Anterior cingulate cortex (tissue), 58 donors: ENCODE measurements at places on chromosomes 4 and X.

DNA sequence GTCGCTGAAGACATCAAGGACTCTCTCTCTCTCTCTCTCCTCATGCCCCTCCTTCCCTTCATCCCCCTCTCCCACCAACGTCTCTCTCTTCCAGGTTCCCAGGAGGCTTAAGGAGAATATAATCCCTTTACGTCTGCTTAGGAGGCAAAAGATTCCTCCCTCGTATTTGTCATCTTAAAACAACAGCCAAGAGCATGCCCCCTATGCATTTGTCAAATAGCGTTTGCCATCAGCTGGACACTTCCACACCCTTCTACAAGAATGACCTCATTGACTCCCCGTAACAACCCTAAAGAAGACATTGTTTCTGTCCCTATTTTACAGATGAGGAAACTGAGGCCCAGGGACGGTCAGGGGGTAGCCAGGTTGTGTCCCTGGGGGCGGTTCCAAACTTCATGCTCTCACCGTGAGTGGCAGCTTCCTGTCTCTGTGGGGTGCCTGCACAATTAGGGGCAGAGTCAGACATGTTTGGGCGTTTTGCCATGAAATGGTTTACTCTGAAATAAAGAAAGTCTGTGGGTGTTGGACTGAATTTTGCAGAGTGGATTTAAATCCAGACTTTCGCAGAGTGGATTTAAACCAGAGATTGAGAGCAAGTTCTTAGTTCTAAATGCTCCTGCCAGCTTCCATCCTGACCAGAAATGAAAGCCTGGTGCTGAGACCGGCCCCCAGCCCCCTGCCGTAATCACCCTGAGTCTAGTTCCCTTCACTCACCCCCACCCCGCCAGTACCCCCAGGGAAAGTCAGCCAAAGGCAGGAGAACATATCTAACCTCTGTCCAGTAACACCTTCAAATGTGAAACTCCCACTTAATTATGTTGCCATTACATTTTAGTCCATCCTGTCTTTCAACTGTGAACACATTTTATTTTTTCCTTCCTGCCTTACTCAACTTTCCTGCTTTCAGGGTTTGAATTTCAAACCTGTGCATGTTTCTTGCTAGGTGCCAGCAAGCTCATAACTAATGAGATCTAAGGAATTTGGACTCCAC, 44.3 kb upstream of the TBL1X start:
- no peak for DNase-seq

GRCh38 chrX:67693928-67694327, 150.1 kb downstream of the AR start:
- no peak for DNase-seq

GRCh38 chrX:133771086-133771646, 214.2 kb downstream of the GPC3 start:
- no peak for DNase-seq

DNA sequence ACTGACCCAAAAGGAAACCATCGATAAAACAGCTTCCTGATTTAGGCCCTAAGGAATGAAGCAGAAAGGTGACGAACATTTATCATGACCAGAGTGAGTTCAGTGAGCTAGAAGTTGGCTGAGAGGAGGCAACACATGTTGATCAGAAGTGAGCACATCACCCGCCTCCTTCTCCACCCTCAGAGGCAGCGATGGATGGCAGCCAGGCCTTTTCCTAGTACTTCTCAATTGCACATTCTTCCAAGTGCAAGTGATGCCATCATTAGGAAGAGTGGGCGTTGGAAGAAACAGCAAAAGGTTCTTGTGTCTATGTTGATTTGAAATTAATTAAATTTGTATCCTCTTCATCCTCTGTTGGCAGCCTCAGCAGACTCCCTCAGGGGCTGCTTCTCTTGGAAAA, 51.7 kb downstream of the TMEM154 start:
- no peak for DNase-seq

DNA sequence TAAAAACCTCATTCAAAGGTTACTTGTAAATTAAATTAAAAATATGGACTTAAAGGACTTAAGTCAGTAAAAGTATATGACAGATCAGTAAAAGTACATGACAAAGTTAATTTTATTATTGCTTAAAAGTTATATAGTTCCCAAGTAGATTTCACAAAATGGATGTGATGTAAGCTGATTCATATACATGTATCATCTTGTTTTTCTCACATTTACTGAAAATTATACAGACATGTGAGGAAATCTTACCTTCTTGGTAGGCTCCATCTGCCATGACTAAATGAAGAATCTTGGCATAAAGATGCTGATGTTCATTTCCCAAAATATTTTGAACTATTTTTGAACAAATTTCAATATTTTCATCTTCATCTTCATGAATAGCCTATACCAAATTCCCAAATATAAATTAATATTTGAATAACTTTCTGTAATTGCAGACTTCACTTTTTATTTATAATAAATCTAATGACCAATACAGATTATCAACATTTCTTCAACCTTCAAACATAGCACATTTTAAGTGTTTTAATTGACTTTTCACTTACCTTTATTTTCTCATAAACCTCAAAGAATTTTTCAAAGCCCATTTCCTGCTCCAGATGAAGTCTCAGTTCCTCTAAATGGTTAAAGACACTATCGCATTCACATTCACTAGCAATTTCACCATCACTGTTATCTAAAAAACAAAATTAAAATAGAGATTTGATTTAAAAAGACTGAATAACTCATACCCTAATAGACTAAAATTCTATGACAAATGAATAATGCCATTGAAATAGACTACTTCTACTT, 129.4 kb upstream of the SH3RF1 start:
- no peak for DNase-seq

GRCh38 chr4:14241574-14241973, 614.0 kb upstream of the BOD1L1 start:
- DNase-seq = no peak

DNA sequence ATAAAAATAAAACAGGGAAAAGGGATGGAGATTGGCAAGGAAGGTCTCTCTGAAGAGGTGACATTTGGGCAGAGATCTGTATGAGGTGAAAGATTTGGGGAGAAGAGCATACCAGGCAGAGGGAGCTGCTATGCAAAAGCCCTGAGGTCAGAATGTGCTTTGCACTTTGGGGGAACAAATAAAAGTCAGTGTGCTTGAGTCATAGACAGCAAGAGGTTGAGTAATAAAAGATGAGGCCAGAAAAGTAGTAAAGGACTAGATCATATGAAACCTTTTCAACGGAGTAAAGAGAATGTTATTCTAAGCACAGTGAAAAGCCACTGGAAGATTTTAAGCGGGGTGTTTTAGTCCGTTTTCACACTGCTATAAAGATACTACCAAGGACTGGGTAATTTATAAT, 76.5 kb upstream of the TEX13A start:
- DNase-seq = no peak

DNA sequence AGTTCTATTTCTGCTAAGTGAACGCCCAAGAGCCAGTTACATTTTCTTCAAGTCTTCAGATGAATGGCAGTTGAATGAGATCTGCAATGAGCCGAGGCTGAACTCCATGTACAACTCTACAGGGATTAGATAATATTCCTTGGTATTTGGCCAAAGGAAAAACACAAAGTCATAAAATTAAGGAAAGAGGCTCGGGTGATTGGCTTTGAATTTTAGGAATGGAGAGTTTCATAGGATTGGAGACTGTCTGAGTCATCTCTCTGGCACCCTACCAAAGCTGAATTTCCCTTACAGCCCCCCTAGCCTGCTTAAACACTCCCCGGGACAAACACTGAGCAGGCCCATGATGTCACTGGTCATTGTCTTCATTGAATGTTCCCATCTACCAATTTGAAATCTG, 188.0 kb upstream of the C1QTNF7 start:
- no peak for DNase-seq

GRCh38 chr4:4392501-4393183, 5.7 kb downstream of the NSG1 start:
- DNase-seq = no peak

GRCh38 chr4:89136525-89136924, 25.2 kb downstream of the TIGD2 start:
- DNase-seq = no peak

GRCh38 chrX:148874636-148875246, 374.3 kb downstream of the AFF2 start:
- no peak for DNase-seq

DNA sequence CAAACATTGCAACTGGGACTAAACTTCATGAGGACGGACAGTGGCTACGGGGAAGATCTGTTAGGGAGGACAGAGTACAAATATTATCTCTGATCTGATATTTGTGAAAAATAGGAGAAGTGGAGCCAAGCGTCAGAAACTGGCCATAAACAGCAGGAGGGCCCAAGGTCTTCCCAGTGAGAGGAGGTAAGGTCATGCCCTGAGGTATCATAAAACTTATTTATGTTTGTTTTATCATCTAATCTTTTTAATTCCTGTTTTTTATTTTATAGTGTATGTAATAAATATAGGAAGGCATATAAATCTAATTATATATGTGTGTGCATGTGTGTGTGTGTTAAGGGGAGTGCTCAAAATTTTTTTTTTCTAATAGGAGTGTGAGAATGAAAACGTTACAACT, 51.8 kb downstream of the RAI2 start:
- no peak for DNase-seq

DNA sequence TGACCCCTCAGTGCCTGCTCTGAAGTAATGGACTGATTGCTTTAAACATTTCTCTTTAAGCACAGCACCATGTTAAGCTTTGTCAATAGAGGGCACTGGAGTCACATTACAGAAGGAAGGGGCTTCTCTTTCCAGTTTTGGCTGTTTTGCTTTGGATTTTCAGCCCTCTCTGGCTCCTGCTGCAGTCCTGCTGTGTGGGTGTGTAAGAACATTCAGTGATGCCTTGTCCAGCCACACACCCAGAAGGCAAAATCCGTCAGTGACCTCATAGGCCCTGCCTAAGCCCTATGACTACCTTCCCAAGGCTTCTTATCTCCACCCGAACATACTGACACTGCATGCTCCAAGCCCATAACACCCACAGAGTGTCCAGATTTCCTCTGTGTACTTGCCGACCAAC, 215.3 kb upstream of the CTSO start:
- no peak for DNase-seq

DNA sequence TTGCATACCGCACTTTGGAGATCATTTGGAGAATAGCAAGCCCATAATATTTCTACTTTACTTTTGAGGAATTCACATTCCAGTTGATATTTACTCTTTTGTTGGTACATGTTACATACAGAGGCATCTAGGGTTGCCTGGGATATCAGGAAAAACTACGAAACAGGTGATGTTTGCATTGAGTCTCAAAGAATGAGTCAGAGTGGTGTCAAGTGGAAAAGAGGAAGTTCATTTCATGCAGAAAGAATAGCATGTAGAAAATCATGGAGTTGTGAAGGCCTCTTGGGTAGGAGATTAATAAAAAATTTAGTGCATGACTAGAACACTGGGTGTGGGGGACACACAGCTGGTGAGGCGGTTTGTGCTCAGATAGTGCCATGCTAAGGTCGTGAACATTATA, 33.5 kb upstream of the ELOVL6 start:
- DNase-seq = no peak

GRCh38 chr4:8817096-8817812, 54.4 kb downstream of the HMX1 start:
- DNase-seq = no peak

DNA sequence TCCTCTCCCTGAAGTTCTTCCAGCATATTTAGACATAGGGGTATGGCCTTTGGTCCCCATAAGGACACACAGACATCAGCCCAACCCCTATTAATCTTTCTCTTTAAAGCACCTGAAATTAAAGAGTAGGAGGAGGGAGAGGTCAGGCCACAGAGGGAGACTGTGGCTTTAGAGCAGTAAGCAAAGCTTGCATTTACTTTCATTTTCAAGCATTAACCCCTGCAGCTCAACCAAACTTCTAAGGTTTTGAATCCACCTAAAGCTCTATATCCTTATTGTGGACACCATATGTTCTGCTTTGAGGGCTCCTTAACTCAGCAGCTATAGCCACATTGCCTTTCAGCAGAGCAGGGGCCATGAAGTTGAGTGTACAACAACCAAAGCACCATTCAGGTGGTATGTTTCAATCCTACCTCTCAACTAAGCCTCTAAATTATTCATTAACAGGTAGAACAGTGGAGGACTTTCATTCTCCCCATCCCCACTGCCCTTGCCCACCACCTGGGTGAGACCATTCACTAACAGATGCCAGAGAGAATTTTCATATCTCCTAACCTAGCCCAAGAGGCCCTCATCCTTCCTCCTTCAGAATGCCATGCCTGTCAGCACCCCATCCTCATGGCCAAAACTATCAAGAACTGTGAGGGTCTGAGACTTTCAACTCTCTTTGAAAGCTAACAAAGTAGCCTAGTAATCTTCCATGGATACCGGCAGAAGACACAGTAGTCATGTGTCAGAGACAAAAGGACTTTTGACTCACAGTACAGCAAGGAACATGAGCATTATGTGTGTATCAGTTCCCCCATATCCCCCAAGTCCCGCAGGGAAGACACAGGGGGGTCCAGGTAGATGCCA, 20.8 kb downstream of the LIN54 start:
- DNase-seq = no peak

DNA sequence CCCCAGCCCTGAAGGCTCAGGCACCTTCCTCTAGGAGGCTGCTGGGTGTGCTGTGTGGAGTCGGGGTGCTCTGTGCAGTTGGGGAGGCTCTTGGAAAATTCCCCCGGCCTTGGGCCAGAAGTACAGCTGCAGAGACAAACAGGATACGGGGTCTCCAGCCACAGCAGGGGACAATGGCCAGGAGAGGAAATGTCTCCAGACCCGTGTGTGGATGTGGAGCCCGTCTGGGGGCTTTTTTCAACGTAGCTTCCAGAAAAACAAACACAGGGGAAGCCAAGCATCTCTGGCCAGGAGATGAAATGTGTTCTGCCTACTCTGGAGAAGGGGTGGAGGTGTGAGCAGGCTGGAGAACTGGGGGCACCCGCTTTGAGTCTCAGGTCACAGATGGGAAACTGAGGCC, 3.7 kb upstream of the SH3TC1 start:
- DNase-seq = no peak

DNA sequence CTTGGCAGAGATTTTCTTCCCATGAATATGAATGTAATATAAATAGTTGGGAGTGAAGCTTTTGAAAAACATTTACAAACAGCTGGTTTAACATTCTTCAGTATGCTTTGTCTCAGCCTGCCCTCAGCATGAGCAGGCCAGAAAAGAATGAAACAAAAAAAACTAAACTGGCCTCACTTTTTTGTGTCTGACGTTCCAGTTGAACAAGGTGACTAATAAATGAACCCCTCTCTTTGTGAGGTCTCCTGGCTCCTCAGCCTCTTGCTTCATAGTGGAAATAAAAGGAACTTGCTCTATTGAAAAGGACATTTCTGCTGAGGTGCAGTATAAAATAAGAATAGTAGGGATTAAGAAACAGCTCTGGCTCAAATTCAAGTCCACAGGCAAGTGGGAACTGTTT, 9.4 kb downstream of the CHST7 start:
- no peak for DNase-seq
